HT-29 (cell line): ENCODE measurements at places on chromosomes 6 and 20.

- DNase-seq: no peak
These were observed 340.7 kb downstream of the ADGRB3 start for GRCh38 chr6:68975816-68976215.

DNA sequence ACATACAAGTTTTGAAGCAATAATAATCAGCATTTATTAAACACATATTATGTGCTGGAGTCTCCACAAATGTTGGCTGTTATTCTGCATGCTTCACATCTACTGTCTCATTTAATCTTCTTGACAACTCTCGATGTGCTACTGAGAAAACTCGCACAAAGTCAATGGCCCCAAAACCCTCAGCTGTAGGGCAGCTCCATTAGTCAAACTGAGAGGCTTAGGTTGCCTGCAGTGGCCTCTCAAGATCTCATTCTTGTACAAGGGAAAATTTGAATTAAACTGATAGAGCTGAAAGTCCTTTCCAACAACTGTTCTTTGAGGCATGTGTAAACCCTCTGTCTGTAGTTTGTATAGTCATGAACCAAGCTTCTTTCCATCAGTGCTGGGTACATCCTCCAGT lies 49.8 kb downstream of the MBOAT1 start:
- DNase-seq: no peak

DNA sequence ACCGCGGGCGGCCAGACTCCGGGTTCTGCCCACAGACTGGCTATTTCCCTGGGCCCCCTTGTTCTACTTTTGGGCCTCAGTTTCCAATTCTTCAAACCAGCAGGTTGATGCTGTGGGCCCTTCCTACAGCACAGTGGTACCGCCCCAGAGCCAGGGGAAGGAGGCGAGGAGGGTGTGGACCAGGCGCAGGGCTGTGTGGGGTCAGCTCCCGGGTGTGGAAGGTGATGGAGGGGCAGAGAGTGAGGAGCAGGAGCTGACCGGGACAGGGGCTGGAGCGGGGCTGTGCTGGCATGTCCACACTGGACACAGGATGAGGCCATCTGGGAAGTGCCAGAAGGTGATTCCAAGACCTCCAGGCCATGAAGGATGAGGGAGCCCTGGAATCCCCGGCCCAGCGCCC lies 35.2 kb upstream of the CHRNA4 start:
- DNase-seq: no peak

DNA sequence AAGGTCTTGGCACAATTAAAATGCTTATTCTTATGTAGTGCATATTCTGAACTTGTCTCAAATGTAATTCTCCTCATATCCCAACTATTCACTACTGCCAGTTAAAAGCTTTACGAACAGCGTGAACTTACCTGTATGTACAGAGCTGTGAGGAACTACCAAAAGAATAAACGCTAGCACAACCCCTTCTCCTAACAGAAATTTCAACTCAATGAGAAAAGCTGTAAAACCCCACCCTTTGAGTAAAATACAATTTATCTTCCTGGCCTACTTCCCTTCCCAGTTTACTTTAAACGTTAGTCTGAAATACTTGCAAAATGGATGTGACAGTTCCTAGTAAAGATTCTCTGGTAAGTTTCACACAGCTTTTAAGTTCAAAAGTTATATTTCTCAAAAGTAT lies 165.5 kb upstream of the SHLD1 start:
- no peak for DNase-seq

DNA sequence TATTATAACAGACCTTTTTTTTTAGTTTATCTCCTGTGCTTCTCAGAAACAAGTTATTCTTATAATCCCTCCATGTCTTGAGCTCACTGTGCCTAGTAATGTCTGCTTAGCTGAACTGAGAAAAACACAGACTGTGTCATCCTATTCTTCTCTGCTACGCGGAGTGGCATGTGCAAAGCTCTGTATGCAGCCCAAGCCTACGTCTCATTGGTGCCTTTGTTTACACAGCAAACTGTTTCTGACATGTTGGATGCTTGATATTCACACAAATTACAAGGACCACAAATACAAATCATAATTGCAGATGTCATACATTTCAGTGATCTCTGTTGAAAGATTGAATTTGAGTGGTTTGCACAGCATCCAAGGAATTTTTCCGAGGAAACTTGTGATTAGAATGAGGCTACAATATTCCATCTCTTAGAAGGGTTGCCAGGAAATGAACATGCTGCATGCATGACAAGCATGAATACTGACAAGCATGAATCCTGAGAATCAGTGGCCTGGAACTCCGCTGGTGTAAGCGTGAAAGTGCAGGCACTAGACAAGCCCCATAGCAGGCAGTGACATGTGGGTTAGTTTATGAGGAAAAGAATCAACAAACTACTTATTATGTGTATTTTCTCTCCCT lies 128.4 kb upstream of the SGK1 start:
- DNase-seq: peak; percentile 39

DNA sequence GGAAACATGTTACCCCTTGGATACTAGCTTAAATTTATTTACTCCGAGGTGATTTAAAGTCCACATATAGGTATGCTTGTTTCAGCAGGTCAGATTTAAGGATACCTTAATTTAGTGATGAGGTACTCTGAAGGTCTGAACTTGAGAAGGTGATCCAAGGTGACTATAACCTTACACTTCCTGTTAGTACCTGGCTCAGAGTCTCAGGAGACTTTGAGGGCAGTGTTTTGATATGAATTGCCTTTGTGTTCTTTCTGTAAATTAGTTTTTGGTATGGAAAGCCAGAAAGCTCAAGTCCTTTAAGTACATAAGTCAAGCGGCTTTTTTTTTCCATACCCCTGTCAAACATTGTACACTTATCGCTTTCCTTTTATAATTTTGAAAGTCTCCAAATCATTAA lies 489.0 kb downstream of the CDKAL1 start:
- peak; percentile 21 for DNase-seq
